ENCODE measurements at places on chromosomes 12 and 14.

DNA sequence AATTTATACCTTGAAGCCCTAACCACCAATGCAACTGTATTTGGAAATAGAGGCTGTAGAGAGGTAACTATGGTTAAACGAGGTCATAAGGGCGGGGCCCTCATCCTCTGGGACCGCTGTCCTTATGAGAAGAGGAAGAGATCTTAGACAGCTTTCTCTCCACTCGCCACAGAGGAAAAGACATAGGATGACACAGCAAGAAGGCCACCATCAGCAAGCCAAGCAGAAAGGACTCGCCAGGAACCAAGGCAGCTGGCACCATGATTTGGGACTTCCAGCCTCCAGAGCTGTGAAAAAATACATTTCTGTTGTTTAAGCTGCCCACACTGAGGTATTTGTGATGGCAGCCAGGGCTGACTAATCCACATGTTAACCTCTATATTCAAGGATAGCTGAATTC, 30.4 kb upstream of the BCAT1 start:
- DNase-seq = no peak

DNA sequence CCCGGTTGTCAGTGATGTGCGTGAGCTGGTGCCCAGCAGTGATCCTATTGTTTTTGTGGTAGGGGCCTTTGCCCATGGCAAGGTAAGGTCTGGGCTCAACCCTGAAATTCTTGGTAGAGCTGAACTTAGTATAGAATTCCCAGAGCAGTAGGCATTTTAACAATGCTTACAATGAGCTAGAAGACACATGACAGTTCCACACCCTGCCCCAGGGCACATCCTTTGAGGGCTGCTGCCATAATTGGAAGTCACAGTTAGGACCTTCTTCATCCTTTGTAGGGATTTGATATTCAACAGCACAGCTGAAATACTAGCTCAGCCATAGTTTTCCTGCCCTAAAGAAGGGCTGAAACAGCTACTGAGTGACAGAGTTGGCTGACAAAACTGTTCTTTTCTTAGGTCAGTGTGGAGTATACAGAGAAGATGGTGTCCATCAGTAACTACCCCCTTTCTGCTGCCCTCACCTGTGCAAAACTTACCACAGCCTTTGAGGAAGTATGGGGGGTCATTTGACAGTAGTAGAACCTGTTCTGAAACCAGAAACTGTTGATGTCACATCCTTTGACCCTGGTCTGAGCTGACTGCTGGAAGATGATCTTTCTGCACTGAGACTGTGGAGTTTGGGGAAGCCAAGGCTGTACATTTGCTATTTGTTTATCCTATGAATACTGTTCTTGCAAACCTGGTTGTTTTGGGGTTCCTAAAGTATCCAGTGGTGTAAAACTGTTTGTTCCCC, 4.8 kb downstream of the EMG1 start:
- DNase-seq = no peak

- DNase-seq = no peak
These were observed 36.8 kb downstream of the RTRAF start for GRCh38 chr14:52026017-52026660.

DNA sequence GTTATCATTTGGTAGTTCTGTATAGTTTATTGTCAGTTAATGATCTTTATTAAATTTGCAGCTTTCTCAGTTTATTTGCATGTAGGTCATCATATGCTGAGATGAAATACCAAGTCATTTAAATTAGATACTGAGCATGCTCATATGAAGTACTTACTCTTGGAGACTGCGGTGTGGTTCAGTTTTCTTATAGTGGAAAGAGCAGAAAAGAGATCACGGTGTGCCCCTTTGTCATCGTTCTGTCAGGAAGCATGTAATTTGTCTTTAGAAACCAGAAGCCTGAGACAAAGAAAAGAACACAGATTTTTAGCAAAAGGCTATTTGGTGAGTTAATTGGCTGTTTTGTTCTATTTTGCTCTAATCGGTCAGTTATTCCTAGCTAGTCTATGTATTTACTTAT, 75.6 kb downstream of the PLEKHA5 start:
- no peak for DNase-seq
